ENCODE measurements at places on chromosomes 11 and 22.

- DNase-seq = no peak
Observed at GRCh38 chr11:32464078-32464477, 28.7 kb upstream of the WT1 start.

DNA sequence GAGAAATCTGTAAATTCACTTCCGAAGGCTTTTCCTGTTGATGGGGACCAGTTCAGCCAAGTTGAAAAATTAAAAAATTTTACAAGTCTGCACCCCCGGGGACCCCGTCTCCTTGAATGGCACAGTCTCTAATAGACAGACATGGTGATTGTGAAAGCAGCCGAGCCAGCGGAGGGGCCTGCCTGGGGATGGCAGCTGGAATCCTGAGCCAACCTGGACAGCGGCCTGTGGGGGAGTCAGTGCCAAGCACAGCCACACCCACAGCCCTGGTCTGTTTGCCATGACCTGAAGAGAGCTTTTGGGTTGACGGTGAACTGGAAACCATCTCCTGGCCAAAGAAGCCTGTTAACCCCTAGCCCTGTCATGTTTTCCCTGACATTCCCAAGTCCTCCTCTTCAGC is 64.7 kb downstream of the PARVG start:
- DNase-seq = no peak

GRCh38 chr11:2675540-2675939 is 24.3 kb downstream of the KCNQ1OT1 start:
- DNase-seq = no peak

DNA sequence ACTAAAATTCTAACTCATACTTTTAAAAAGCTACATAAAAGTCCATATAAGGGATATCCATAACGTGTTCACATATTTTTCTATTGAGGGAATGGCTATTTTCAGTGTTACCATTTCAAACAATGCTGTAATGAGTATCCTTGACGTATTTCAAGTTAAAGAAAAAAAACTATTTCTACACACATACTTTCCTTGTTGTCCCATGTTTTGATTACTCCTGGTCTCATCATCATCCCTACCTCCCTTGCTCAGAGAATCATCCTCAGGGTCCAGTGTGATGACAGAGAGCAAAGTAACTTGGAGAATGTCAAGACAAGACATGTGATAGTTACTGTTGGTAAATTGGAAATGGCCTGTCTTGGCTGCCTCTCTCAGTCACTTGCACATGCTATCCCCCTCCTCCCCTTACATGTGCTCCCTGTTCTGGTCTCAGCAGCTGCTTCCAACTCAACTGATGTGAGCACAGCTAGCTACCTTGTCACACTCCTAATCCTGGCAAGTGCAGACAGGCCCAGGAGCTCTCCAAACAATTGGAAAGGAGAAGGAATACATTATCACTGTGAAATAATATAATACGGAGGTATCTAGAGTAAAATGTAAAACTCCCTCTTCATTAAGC is 21.8 kb downstream of the NUMA1 start:
- DNase-seq = no peak

DNA sequence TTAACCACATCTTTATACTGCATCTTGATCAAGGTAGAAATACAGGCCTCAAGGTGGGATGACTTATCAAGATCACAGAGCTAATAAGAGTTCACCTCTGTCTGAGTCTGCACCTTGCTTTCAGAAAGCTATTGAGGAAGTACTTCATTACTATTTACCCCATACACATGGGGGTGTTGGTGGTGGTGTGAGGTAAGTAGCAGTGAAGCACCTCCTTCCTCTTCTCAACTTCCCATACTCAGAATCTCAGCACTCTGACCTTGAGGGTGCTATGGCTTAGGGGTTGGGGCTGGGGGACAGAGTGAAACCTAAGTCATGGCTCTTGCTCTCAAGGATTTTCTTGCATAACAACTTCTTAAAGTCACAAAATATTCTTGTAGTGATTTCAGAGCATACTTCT is 56.9 kb downstream of the ME3 start:
- DNase-seq = no peak

- DNase-seq = no peak
Observed at GRCh38 chr22:19579880-19580279, 55.7 kb upstream of the CLDN5 start.

DNA sequence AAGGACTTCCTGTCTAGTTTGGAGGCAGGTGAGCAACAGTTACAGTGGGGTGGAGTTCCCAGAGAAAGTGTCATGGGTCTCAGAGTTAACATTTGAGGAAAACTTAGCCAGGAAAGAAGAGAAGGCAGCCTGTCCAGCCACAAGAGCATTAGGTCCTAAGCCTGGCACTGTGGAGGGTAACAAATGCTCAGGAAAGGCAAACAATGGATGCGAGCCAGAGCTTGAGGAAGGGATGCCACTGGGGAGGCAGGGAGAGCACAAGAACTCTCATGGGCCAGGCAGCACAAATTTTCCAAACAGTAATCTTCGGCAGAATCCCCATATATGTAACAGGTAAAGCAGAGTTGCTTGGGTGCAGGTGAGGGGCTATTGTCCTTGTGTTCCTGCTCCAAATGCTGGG is 8.0 kb upstream of the SERPIND1 start:
- no peak for DNase-seq

- DNase-seq = no peak
Observed at GRCh38 chr22:35727436-35727835, 9.8 kb downstream of the APOL5 start.

DNA sequence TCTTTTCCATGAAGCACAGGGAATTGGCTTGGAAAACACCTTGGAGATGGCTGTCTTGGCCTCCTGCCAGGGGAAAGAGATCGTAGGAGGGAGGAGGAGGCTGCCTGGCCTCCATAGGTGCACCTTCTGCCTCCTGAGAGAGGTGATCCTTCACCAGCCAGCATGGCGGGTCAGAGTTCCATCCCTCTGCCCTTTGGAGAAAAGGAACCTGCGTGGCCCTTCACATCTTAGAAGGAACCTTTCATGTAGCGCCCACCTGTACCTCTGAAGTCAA is 58.2 kb upstream of the DRD2 start:
- no peak for DNase-seq

DNA sequence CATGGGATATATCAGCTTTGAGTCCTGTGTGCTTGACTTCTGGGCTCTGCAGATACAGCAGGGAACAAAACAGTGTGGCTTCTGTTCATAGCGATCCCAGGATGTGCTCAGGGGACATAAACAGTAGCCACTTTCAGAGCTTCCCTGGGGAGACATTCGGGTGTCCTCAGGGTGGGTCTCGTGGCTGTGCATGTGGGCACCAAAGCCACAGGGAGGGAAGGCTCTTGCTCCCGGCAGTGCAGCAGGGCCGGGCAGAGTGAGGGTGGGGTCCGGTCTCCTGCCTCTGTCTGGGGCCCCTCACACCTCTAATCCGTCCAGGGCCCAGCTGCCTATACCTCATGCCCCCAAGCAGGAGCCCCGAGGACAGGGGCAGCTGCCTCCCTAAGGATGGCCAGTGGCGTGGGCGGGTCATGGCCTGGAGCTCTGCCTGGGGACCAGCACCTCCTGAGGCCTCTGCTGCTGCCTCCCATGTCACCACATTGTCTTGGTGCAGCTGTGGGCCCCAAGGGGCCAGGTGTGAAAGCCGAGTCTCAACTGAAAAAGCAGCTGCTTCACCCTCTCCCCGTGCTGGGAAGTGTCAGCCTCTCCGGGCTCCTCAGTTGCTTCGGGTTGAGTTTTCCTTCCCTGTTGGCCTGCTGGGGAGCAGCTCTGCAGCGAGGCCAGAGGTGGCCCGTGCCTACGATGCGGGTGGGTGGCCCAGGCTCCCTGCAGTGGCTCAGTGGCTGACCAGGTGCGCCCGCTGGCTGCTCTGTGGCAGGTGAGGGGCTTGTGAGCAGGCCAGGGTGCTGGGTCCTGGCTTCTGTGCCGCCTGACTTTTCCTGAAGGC is 3.8 kb downstream of the TPCN2 start:
- DNase-seq = no peak

DNA sequence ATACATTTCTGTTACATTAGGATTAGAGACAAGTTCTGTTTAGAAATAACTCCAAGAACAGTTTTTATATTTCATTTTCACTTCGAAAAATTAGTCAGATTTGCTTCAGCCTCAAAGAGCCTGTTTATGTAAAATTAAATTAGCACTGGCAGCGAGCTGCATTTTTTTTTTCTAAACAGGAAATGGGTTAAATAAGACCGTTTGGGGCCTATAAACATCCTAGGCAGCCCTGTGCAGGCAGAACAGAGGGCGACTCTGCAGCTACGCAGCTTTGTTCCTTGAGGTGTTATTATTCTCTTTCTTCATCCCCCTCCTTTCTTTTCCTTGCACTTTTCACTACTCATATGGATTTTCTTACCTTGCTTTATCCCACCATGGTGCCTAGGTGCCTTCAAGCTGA is 48.7 kb downstream of the CWC15 start:
- no peak for DNase-seq

DNA sequence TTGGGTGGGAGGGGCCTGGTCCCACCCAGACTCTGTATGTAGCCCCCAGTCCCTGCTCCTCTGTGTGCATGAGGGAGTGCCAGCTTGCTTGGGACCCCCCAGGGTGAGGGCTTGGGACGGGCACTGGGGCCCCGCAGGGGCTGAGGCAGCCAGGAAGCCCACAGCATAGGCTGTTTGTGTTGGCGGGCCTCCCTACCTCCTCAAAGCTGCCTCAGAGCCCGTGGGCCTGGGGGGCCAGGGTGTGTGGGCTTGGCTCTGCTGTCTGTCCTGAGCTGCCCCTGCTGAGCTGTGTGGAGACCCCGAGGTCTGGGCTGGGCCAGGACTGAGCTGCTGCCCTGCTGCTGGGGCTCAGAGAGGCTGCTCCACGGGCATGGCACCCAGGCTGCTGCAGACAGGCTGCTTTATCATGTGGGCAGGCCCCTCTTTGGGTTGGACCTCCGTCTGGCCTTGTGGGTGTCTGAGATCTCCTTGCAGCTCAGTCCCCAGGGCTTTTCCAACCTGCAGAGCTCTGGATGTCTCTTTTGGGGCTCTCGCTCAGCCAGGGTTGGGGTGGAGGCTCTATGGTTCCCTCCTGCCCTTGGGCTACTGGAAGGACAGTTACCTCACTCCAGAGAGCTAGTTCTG is 3.3 kb downstream of the TSPAN4 start:
- no peak for DNase-seq

DNA sequence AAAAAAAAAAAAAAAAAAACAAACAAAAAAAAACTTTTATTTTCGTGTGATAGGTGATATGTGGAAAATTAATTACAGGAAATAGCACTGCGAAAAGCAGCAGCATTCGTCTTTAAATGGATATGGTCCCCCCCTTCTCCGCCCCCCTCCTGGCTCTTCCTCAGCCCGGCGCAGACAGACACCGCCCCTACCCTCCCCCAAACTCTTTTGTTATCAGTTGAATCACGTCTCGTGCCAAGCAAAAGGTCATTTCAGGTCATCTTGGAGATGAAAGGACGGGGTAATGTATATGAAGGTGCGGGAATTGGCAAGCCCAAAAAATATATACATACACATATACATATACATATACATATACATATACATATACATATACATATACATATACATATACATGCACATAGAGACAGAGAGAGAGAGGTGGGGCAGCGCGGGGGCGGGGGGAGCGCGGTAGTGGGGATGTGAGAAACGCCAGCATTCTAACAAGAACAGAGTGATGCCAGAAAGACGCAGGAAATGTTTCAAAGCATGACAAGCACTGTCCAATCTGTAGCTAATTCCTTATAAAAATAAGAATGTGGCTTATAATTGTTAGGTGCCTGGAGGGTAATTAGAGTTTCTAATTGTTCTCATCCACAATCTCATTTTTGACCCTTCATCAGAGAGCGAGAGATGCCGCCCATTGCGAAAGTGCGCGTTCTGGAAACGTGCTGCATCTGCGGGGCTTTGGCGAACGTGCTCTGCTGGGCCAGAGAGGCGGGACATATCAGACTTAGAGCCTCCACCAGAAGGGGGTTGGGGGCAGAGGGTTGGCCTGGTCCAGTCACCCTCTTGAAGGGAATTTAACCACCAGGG is 214.5 kb upstream of the UBASH3B start:
- DNase-seq = no peak

DNA sequence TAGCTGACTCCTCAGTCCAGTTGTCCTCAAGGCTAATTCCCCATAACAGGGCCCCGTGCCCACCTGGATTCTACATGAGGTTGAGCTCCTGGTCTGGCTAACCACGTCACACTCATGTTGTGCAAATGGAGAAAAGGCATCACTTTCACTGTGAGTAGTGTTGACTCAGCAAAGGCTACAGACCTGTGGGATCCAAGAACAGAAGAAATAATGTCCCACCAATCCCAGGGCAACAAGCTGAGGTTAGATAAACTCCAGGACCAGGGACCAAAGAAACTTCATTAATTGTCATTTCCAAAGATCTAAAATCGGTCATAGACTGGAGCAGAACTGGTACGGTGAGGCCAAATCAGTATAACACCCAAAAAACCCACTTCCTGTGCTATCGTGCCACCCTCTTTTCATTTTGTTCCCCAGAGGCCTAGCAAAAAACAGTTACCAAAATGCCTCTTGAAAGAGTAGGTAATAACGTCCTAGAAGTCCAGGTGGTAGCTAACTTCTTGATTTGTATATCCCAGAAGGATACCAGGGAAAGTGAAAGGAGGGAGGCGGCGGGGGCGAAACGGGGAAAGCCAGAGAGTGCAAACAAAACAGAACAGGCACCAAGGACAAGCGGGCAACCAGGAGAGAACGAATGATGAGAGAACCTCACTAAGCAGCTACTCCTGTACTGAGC is 1.4 kb downstream of the PCSK7 start:
- no peak for DNase-seq

DNA sequence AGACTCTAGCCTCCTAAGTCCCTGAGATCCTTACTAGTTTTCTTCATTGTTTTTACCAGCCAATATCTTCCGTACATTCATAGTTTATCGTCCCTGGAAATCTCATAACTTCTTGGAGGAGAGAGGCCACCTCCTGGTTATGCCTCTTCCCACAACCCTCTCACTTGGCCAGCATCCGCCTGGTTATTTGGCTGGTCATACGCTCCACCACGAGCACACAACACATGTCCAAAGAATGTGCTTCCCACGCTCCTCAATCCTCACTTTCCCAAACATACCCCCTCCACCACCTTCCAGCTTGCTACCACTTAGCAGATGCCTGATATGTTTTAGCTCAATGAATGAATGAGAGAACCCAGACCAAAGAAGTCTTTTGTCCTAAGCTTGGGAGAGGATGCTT is 83.5 kb upstream of the EIF3D start:
- no peak for DNase-seq

DNA sequence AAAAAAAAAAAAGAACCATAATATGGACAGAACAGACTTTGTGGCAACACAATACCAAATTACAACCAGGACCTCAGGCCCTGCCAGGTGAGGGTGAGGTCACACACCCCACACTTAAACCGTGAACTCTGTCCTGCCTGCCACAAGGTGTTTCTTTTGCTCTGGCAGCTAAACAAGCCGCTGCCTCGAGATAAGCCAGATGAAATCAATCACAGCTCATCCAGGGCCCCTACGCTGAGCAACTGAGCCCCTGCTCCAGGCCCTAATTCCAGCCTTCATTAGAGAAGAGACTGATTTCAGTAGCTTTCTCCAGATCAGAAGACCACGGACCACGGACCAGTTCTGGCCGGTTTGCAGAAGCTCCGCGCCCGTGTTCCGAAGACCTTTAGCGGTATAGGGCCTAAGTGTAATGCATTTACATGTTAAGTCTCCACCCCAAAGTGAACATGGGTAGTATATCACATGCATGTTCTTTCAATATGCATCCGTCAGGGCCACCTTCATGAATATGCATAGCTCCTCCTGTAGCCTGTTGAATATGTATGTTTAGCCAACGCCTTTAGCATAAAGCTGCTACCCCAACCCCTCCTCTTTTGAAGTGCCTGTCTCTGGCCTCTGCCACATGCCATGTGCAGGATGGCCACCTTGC is 14.8 kb upstream of the RAC2 start:
- no peak for DNase-seq

GRCh38 chr11:118340449-118340848 is 2.1 kb downstream of the CD3D start:
- no peak for DNase-seq
